ENCODE measurements at places on chromosomes 4 and X. TPM values are rescaled to one million over a fixed set of nuclear protein-coding genes. Genes with fewer than 3 reads are reported as not detected.

DNA sequence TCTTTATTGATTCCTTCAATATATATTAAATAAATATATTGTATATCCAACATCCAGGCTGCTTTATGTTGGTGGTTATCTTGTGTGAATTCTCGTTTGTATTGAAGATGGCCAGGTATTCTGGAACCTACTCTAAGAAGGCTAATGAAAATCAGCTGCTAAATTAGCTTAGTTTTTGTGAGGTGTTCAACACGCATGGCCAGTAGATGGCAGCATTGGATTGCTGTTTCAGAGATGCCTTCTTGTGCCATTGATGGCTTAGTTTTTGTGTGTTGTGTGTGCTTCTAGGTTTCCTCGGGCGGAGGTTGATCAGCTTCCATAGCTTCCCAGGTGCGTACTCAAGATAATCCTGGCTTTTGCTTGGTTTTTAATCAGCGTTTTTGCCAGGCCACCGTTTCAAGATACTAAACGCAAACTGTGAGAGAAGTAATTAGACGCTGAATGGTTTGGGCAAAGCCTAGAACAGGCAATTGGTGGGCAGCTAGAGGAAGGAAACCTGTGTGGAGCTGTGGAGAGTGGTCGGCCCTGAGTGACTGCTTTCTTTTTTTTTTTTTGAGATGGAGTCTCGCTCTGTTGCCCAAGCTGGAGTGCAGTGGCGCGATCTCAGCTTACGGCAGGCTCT is 15.1 kb downstream of the NOCT start:
- no peak for DNase-seq

- DNase-seq: no peak
Measured at GRCh38 chr4:153936121-153936520, 147.2 kb upstream of the SFRP2 start.

GRCh38 chrX:75303795-75304194 is 29.9 kb downstream of the UPRT start:
- DNase-seq: no peak

DNA sequence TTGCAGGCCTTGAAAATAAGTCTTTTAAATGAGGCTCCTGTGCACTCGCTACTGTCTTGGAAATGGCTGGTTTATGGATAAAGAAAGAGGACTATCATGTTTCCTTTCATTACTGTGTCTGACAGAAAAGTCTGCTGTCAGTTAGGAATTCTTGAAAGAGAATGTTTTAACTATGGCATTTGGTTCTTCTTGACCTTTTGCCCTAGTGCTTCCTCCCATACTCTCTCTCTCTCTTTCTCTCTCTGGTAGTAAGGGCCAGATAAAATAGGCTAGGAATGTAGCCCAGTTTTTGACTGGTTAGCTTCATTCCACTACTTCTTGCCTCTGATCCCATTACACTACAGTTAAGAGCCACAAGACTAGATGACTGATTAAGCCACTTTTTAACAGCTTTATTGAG is 29.8 kb downstream of the YY2 start:
- DNase-seq: no peak

DNA sequence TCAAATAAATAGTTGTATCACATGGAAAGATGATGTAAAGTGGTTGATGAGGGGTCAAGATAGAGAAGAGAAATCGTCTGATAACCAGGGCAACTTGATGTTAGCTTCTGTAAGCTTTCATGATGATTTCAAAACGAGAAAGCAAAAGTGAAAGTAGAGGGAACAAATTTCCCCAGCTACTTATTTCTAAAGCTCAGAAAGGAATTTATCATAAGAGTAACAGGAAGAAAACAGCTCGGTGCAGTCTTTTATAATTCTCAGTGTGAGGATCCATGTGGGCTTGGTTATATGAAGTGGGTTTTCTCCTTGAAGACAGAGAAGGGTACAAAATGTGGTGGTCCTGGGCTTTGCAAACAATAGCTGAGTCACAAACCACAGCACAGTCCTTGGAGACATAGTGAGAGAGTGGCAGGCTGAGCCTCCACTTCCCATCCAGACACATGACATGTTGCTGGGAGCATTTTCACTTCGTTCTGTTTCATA is 32.1 kb upstream of the GLRA2 start:
- no peak for DNase-seq

The OCRL gene
- total RNA-seq: 9.3 TPM

The PNCK gene
- 11.3 TPM for total RNA-seq

The NWD2 gene
- total RNA-seq: 0.08 TPM

Data from Right ventricle myocardium inferior (tissue), 1 donor.